Effector memory CD8-positive, alpha-beta T cell (primary cell): ENCODE measurements at places on chromosomes 1 and 21.

DNA sequence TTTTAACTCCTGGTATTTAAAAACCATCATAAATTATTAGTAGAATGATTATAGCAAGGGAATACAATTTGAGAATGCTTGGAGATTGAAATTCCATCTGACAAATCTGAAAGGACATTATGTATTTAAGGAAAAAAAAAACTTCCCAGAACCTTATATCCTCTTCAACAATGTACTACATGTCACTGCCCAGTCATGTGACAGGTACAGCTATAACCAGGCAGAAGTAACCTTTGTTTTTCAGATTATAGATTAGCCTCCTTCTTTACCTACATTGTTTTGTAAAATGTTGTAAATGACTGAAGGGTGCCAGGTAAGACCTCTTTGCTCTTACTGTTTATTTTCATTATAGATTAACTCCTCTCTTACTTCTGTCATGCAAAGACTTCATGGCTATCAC, 96.9 kb downstream of the KCNJ6 start:
- no peak for DNase-seq

DNA sequence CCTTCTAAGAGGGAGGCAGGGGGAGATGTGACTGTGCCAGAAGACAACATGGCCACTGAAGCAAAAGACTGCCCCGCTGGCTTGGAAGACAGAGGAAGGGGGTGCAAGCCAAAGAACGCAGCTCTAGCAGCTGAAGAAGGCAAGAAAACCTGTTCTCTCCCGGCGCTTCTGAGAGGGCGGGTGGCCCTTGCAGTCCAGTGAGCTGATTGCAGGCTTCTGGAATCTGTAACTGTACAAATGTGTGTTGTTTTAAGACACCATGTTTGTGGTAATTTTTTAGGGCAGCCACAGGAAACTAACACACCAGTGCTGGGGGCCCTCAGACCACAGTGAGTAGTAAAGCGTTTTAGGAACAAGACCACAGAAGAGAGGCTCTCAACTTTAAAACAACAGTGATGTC, 47.0 kb downstream of the CD46 start:
- DNase-seq, result peak; percentile 32

DNA sequence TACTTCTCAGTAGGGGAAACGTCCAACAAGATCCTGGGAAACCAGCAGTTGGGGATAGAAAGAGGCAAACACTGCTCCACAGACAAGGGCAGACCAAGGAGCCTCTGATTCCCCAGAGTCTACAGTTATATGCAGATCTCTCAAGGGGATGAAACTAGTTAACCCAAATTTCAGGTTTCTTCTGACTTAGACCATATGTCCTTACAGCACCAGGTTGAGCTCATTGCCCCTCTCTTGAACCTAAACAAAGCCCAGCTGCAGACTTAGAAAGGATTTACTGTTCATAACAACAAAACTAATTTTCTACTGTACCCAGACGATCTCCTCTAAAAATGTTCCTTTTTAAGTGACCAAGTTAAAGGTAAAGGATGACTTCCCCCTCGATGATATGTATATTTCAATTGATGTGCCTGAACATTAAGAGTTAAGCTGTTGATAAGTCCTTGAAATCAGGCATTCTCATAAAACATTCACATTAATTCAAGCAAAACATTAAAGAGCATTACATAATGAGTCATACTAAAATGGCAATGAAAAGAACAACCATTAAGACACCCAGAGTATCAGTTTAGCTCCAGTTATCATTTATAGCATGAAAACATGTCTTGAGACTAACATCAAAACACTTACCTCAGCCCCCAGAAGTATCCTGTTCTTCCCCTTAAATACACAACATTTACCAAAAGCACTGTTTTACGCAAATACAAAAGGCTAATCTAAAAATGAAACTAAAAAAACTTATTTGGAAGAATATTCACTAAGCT, 24.1 kb downstream of the SMYD3 start:
- DNase-seq, result no peak

GRCh38 chr1:85091671-85092280, 43.5 kb upstream of the MCOLN3 start:
- DNase-seq, result no peak

DNA sequence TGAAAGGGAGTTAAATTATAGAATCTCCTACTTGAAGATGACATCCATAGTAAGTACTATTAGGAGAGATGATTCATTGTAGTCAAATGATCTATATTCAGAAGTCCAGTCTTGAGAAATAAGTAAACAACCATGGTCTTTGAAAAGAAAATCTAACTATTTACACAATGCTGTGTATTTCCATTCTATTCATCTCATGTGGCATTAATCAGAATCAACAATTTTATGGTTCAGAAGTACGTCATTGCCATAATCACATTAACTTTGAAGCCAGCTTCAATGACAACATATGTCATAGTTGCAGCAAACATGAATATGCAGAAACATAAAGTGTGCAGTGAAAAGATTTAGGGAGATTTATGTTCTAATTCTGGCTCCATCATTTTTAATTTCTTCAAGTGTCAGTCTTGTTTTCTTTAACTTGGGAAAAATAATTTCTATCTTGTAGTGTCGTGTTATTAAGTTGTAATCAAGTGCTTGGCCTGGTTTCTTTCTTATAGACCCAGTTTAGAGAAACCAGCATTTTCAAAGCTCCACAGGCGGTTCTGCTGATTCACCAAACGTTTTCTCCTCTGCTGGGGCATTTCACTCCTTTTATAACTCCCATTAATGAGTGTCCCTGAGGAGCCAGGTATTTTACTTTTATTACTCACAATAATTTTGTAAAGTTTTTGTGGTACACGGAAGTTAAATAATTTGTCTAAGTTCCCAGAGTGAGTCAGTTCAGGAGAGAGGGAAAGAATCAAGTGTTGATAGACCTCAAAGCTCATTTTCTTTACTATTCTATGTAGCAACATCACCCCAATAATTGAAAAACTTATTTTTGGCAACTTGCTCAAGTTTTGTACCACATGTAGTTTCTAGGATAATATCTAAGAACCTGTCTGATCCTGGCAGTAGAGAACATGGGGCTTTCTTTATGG, 35.9 kb upstream of the PTGS2 start:
- DNase-seq, result no peak

- DNase-seq, result no peak
Observed at GRCh38 chr1:107545056-107545577, 404.3 kb downstream of the NTNG1 start.

GRCh38 chr1:216461466-216461865, 38.2 kb upstream of the USH2A start:
- no peak for DNase-seq

GRCh38 chr1:55159571-55159970, 55.6 kb downstream of the USP24 start:
- DNase-seq, result no peak

GRCh38 chr1:12426030-12426429, 192.0 kb downstream of the DHRS3 start:
- no peak for DNase-seq

GRCh38 chr1:10440305-10440704, 9.5 kb upstream of the CORT start:
- no peak for DNase-seq

DNA sequence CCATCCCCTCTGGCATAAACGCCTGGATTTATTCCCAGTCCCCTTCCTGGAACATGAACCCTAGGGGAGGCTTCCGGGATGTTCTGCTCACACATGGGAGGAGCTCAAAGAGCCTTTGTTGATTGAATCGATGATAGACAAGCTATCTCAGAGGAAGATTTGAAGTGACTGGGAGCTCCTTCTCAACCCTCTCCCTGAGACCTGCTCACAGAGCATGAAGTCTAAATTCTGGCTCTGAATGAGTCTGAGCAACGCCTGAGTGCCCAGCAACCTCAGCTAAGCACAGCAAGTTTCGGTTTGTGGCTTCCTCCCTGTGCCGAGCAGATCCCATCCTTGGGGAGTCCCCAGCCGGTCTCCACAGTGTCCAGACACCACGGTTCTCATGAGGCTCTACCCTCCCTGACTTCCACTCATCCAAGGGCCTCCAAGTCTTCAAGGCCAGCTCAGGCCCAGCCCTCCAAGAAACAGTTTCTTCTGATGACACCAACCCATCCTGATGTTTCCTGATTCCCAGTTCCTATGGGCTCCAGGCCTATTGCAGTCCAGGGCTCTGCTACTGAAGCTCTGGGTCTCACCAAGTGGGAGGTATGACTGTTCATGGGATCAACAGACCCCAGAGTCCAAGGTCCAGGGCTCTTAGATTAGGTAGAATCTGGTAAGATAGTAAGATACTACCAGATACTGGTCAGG, 190.8 kb downstream of the DYRK1A start:
- no peak for DNase-seq

GRCh38 chr1:181655756-181656155, 172.4 kb downstream of the CACNA1E start:
- no peak for DNase-seq

GRCh38 chr1:229657993-229658755, 32.1 kb downstream of the URB2 start:
- no peak for DNase-seq
